ENCODE measurements at places on chromosomes 6 and 20.

GRCh38 chr6:150857945-150858308 is 7.6 kb upstream of the MTHFD1L start:
- no peak for DNase-seq

- no peak for DNase-seq
Observed at GRCh38 chr6:158894193-158894592, 75.0 kb upstream of the EZR start.

- DNase-seq, result no peak
Observed at GRCh38 chr6:54085541-54085940, 25.7 kb upstream of the MLIP start.

DNA sequence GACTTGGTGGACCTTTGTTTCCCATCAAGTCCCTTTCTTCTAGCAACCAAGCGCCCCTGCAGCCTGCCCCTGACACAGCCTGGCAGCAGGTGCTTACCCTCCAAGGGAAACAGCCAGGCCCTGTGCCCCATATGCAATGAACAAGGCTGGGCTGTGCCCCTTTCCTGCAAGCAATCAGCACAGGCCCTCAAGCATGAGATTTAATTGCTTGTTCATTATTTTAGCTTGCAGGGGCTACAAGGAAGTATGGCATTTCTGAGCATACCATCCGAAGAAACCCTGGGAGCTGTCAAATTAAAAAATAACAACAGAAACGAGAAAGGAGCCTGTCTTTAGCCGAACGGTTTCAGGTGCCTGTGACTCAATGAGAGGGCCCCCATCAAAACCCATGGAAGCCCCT is 522.9 kb upstream of the ARID1B start:
- DNase-seq, result no peak

DNA sequence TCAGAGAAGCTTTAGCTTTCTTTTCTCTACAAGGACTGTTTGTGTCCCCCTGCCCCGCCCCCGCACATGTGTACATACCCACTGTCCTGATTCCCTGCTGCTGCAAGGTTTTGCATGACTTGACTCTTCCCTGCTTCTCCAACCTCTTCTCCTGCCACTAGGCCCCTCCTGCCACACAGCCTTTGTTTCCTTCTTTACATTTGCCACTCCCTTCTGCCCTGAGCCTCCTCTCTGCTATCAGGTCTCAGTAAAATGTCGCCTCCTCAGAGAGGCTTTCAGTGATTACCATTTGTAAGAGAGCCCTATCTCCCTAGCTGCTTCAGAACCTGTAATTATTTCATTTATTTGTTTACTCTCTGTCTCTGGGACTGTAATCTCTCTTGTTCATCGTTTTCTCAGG is 56.4 kb upstream of the VSTM2L start:
- DNase-seq, result no peak

DNA sequence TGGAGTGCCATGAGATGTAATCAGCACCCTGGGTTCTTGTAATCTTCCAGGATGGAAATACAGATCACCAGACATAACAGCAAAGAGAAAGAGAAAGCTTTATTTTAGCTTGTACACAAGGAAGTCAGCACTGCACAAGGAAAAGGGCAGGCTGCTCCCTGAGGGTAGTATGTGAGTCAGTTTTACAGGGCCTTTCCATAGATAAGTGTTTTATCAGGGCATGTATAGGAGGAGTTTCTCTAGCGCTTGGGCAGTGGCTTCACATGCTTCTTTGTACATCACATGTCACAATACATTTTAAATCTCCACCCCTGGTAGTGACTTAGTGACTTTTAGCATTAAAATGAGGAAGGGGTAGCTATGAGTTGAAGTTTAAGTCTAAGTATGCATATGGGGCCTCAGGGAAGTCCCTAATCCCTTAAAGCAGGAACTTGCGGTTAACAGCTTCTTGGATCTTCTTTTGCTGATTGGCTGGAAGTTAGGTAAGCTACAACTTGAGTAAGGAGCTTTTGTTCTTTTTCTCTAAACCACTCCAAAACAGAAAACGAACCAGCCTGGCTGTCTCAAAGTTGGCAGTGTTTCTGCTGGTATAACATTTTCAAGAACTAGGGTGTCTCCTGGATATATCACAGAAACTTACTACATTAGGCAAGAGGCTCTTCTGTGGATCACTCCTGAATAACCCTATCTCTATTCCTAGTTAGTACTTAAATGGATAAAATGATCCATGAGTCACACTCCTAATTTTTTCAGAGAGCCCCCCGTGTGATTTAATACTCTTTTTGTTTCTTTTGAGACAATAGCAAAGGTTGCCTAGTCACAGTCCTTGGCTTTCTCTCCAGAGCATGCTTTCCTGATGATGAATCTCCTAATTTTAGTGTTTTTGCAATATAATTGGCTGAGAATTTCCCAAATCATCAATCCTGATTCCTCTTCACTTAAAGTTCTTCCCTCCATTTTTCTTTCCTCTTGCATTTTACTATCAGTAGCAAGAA is 60.2 kb downstream of the MRAP2 start:
- no peak for DNase-seq

GRCh38 chr6:122648726-122649125 is 38.5 kb downstream of the PKIB start:
- no peak for DNase-seq

GRCh38 chr6:34457382-34457741 is 8.5 kb upstream of the PACSIN1 start:
- no peak for DNase-seq

- DNase-seq, result no peak
Observed at GRCh38 chr20:36969051-36969450, 17.5 kb upstream of the SAMHD1 start.

GRCh38 chr6:10314163-10314955 is 100.5 kb downstream of the TFAP2A start:
- no peak for DNase-seq

DNA sequence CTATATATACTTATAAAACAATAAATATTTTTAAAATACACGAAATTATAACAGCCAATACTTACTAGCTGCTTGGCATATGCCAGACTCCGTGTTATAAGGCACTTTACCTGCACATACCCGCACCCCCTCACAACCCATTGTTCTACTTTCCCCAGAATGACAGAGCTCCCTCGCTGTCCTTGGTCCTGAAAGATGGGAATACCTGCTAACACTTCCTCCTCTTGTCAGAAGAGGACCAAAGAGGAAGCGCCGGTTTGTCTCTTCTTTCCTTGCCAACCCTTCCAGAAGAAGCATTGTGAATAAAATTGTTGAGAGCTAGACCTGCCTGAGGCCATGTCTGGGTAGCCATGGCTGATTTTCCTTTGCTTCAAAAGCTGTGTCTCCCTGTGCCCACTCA is 149.3 kb downstream of the PTPRT start:
- peak; percentile 58 for DNase-seq

DNA sequence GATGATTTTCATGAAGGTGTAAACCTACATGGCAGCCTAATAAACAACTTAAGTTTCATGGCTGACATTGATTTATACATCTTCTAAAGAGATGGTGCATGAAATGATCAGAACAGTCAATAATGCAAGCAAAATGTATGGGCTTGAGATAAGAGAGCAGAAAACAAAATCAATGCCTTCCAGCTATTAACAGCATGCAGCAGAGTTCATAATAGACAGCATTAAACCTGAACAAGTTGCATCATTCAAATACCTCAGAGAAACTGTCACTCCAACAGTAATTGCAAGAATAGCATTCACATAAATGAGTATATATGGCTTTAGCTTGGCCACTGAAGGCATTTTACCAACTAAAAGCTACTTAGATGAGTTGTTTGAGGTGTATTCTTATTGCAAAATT is 319.6 kb upstream of the ARID1B start:
- DNase-seq, result no peak

- DNase-seq, result no peak
Observed at GRCh38 chr6:119446609-119447008, 97.0 kb upstream of the MAN1A1 start.

- no peak for DNase-seq
Observed at GRCh38 chr6:81373414-81373813, 379.1 kb downstream of the TENT5A start.

- DNase-seq, result no peak
Observed at GRCh38 chr6:131027326-131027725, 35.7 kb downstream of the EPB41L2 start.

GRCh38 chr20:13098720-13099355 is 90.1 kb downstream of the SPTLC3 start:
- DNase-seq, result no peak

DNA sequence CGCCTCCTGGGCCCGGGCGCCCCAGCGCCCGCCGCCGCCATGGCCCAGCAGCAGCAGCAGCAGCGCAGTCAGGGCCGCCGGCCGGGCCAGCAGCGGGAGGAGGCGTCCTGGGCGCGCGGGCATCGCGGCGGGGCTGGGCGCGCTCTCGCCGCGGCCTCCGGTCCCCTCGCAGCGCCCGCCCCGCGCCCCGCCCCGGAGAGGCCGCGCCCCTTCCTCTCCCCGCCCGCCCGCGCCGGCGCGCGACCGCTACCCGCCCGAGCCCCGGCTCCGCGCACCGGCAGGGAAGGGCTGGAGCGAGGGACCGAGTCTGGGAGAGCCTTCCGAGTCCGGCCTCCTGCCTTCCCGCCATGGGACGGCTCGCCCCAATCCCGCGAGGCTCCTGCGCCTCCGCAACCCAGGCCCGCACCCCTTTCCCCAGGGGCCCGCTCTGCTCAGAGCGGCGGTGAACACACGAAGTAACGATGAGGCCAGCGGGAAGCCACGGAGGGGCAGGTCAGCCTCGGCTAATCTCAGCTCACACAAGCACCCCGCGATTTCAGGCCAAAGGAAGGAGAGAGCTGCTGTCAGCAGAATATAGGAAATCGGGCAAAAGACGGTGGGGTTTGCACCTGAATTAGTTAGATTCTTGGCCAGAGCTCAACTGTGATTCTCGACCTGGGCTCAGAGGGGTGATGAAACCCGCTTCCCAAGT is at the start of gene TXNDC5:
TXNDC5 (minus strand) TSS at position 135 of the 691 bp plus-strand sequence; CDS start at position 123, 12 bp downstream.
- DNase-seq, result peak; percentile 75

- no peak for DNase-seq
Observed at GRCh38 chr6:134345789-134346188, 27.9 kb upstream of the SGK1 start.

DNA sequence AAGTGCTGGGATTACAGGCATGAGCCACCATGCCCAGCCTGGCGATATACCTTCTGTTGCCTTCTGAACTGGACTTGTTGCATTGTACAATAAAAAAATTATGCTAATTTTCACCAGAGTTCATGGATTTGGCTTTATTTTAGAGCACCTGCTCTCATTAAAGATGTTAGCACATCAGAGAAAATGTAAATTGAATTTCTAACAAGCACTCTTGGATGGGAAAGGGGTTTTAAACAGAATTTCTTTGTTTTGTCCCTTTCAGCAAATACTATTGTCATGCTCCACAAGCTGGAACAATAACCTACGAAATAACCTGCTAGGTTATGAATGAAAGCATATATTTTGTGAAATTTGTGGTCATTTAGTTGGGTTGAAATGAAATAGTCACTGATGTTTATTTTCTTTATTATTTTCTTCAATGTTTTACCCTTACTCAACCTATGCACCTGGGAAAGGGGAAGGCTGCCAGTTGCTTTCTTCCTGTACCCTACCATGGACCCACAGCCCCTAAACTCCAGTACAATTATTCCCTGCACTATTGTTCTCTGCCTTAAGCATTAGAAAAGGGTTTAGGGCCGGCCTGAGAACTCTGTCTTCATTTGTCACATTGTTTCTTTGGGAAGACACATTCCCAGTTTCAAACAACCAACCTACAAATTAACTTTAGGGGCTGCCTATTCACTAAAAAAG is 22.2 kb downstream of the ZDHHC14 start:
- no peak for DNase-seq

DNA sequence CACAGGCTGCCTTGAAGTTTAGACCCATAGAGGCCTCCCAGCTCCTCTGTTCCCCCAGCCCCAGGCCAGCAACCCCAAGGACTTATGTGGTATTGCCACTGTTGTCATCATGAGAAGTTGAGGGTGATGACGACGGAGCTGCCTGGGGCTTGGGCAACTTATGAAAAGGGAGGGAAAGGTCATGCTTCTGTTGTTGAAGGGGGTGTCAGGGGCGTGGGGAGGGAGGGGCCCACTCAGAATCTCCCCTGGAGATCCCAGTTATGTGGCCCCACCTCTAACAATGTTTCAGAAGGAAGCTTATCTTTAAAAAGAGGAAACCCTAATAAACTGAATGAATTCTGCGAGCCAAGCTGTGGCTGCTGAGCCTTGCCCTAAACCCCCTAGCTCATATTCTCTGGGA is 4.2 kb downstream of the ADTRP start:
- DNase-seq, result no peak

DNA sequence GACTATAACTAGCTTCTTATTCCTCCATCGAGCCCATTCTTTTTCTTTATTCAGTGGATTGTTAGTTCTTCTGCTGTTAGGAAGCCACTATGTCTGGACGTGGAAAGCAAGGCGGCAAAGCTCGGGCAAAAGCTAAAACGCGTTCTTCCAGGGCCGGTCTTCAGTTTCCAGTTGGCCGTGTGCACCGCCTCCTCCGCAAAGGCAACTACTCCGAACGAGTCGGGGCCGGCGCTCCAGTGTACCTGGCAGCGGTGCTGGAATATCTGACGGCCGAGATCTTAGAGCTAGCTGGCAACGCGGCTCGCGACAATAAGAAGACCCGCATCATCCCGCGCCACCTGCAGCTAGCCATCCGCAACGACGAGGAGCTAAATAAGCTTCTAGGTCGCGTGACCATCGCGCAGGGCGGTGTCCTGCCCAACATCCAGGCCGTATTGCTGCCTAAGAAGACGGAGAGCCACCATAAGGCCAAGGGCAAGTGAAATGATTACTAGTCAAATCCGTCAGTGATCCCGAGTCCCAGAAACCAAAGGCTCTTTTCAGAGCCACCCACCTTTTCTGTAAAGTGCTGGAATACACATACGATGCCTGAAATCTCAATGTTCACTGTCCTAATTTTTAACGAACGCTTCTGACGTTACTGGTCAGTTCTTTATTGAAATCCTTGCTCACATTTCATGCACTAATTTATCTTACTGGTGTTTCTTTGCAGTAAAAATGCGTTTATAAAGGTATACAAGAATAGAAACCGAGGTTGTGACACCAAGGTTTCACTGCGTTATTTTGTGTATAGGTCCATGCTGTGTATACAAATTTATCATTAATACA is 129.9 kb downstream of the HFE start:
- peak; percentile 87 for DNase-seq

GRCh38 chr6:31736021-31736767 is at the start of gene CLIC1:
Gene CLIC1 (minus strand): TSS chr6:31736530. CDS start chr6:31736300, 230 bp downstream.
- peak; percentile 86 for DNase-seq

DNA sequence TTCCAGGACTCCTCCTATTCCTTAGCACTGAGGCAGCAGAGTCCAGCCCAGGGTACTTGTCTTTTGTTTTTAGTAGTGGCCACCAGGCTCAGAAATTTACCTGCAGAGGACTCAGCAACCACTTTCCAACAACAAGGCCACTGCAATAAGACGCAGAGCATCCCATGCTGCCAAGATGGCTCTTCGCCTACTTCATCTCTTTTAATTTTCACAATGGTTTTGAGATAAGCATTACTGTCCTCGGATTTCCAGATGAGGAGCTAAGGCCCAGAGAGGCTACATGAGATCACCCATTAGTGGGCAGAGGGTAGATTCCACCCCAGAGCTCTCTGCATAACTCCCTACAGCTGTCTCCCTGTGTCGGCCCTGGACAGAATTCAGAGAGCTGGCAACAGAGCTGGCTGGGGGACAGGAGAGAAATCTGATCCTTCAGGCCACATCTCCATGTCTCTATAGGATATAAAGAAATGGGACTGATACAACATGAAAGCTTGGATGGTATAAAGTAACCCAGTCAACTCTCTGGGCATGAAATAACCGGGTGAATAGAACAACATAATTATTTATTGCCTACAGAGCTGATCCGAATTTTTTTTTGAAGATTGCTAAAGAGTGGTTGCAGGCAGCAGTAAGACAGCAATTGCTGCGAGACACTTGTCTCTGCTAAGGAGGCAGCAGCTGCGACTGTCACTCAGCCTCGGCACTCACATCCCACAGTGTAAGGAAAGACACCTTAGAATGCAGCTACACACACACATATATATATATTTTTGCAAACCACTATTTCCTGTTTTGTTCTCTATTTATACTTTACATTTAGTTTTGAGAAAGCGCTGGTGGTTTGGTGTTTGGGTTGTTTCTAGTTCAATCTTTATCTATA is 37.2 kb downstream of the SCML4 start:
- peak; percentile 50 for DNase-seq
